Thymus (tissue), 14 donors: ENCODE measurements at places on chromosomes 11 and 22. TPM values are rescaled to one million over a fixed set of nuclear protein-coding genes. Genes with fewer than 3 reads are reported as not detected.
A peak's percentile ranks its signal among the peaks of the same experiment; 100 is the strongest.

Gene ARRB1
- total RNA-seq, result 11.1 TPM

Gene ADSL
- total RNA-seq, result 104 TPM

Gene CNTF
- 0.66 TPM for total RNA-seq

Gene MDK
- total RNA-seq, result 149 TPM

Gene FAM180B
- not detected for total RNA-seq

Gene SMC1B
- 0.19 TPM for total RNA-seq

Gene CTSF
- total RNA-seq, result 4.7 TPM

Gene MYO7A
- 1.5 TPM for total RNA-seq

DNA sequence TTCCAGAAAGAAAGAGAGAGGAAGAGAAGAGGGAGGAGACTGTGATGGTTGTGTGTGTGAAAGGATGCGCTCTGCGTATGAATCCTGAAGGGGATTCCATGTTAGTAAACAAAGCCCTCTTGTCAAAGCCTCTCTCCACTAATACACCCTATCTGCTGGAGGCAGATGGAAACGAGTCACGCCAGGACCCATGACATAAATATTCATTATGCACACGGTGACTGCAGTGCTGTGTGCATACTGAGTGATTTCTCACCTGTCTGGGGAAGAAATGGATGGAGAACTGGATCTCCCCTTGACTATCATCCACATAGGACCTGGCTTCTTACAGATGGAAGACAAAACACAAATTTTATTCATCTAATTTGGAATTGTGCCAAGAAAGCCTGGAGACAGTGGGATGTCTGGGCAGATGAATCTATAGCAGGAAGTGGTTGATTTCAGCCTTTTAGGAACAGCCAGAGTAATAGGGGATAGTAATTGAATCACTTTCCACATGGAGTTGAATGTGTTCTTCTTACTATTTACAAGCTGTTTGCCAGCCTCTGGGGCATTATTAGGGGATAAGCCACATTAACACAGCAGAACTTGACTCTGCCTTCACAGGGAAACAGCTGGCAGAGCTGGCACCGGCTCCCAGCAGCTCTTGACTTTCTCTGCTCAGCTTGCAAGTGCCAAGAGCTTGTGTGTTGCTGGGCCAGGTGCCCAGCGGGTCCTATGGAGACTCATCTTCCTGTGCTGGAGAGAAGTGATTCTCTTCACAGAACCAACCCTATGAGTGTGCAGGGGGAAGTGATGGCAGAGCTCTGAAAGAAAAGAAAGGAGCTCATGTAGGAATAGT is 9.0 kb downstream of the MTNR1B start:
- H3K36me3 ChIP-seq, result no peaks in the 10 kb centered on the region
- DNase-seq, result no peak
- H3K27me3 ChIP-seq, result no peaks in the 10 kb centered on the region
- H3K4me1 ChIP-seq, result no peaks in the 10 kb centered on the region
- H3K4me3 ChIP-seq, result no peak overlapping the region

DNA sequence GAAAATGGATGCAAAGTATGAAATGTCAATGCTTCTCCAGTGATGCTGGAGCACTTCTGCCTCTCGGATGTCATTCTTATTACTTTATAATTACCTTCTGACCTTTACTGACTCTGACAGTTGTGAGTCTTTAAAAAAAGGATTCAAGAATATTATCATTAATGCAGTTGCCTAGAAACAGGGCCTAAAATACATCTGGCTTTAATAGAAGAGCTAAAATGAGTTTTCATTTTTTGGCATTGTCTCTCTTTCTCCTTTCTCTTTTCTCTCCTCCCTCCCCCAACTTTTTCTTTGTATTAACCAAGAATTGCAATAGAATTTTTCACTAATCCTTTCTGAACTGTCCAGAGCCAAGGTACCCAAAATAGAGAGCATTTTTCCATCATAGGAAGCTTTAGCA is 45.9 kb downstream of the FDX1 start:
- H3K4me3 ChIP-seq, result no peak overlapping the region
- H3K27me3 ChIP-seq, result no peaks in the 10 kb centered on the region
- no peaks in the 10 kb centered on the region for H3K36me3 ChIP-seq

DNA sequence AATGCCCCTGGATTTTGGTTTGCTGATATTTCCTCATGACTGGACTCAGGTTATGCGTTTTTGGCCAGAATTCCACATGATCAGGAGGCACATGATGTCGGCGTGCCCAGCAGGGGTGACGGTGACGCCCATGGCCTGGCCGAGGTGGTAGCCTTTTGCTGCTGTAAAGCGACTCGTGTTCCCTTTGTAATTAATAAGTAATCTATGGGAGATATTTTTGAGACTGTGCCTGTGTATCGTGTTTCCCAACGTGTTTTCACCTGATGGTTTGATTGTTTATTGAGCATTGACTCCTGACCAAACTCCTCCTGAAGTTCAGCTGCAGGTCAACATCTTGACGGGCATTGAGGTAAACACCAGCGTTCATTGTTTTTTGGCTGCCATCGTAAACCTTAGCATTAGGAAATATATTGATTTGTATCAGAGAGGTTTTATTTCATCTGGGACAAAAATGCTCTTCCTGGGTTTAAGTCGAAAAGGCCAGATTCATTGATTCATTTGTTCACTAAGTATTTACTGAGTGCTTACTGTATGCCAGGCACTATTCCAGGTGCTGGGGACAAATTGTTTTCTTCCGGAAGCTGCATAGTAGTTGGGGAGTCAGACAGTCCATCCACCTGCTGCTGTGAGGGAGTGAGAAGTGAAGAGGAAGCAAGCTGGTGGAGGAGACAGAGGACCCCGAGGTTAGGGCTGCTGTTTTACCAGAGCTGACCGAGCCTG is 23.6 kb downstream of the DCPS start:
- no peak for DNase-seq
- no peak overlapping the region for H3K4me3 ChIP-seq
- H3K4me1 ChIP-seq, result no peaks in the 10 kb centered on the region
- no peaks in the 10 kb centered on the region for H3K27me3 ChIP-seq

- peaks cover 4% of the 10 kb centered on the region for H3K27me3 ChIP-seq
- H3K36me3 ChIP-seq, result no peaks in the 10 kb centered on the region
- H3K4me3 ChIP-seq, result no peak overlapping the region
- H3K4me1 ChIP-seq, result peaks cover 3% of the 10 kb centered on the region
- peak; percentile 63 for DNase-seq
Observed at GRCh38 chr11:66022401-66023185, 3.7 kb downstream of the CATSPER1 start.

GRCh38 chr11:107562647-107563208 is 2.8 kb downstream of the ALKBH8 start:
- no peaks in the 10 kb centered on the region for H3K27me3 ChIP-seq
- peaks cover 8% of the 10 kb centered on the region for H3K4me1 ChIP-seq
- H3K36me3 ChIP-seq, result no peaks in the 10 kb centered on the region

DNA sequence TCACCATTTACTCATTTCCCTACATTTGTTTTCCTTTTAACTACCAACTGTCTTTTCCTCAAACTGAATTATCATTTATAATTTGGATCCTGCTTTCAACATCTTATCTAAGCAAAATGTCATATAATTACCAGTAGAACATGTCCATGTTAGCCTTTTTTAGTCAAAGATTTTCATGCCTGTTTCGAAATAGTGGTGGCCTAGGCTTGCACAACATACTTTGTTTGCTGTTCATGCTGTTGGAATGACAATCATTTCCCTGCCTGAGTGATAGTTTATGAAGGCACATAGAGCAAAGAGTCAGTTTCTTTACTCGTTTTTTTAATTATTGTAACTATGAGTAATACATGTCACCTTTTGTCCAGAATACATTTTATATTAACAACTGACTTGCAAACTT is 144.3 kb upstream of the ANO3 start:
- no peaks in the 10 kb centered on the region for H3K36me3 ChIP-seq
- no peak for DNase-seq
- H3K27ac ChIP-seq, result no peak overlapping the region
- no peaks in the 10 kb centered on the region for H3K27me3 ChIP-seq
- H3K4me1 ChIP-seq, result no peaks in the 10 kb centered on the region

- H3K27ac ChIP-seq, result no peak overlapping the region
- no peak overlapping the region for H3K4me3 ChIP-seq
- no peaks in the 10 kb centered on the region for H3K36me3 ChIP-seq
- no peaks in the 10 kb centered on the region for H3K27me3 ChIP-seq
Observed at GRCh38 chr11:90775567-90776165, 552.8 kb upstream of the CHORDC1 start.

DNA sequence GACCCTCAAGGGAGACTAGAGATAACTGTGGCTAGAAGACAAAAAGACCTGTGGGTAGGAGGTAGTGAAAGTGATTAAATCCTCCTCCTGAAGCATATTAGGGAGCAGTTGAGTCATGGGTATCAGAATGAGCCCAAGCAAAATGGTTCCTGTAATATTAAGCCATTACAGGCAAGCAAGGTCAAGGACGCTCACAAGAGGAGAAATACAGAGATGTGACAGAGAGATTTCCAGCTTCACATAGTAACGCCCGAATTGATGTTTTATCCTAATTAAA is 77.7 kb downstream of the FAM76B start:
- H3K27me3 ChIP-seq, result no peaks in the 10 kb centered on the region
- no peak overlapping the region for H3K27ac ChIP-seq
- H3K36me3 ChIP-seq, result no peaks in the 10 kb centered on the region
- H3K4me3 ChIP-seq, result no peak overlapping the region
- H3K4me1 ChIP-seq, result peaks cover 10% of the 10 kb centered on the region
- no peak for DNase-seq

DNA sequence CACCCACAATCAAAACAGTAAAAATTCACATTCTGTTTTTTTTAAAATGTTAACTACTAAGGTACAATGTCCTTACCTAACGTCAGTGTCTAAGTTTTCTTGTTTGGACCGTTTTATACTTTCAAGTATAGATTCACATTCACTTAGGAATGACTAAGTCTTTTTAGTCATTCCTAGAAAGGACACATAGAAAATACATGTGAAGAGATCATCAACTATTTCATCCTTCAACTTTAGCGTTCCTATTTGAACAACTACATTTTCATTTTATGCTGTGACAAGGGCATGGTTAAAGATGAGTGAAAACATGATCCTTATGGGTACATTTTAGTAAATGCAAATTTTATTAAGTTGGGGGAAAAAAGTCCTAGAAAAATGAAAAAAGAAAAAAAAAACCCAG is 62.8 kb downstream of the DDX10 start:
- no peak for DNase-seq
- no peaks in the 10 kb centered on the region for H3K27me3 ChIP-seq
- H3K4me1 ChIP-seq, result no peaks in the 10 kb centered on the region
- H3K36me3 ChIP-seq, result peaks cover 6% of the 10 kb centered on the region
- H3K27ac ChIP-seq, result no peak overlapping the region
- H3K4me3 ChIP-seq, result no peak overlapping the region

DNA sequence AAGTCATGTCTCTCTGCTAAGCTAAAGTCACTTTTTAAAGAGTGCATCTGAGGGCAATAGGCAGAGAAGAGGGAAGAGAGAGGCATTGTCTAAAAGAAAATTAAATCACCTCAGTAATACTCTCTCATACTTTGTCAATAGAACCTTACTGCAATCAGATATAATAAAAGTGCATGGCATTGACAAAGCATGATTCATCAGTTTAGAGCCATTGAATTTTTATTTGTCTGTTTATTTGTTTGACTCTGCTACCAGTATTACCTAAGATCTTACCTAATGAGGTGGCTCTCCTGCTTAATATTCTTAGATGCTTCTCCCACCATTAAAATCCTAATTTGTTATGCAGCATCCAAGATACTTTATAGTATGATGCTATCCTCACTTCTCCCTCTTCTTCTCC is 209.0 kb downstream of the PGR start:
- no peaks in the 10 kb centered on the region for H3K4me1 ChIP-seq
- H3K36me3 ChIP-seq, result no peaks in the 10 kb centered on the region
- DNase-seq, result no peak
- H3K4me3 ChIP-seq, result no peak overlapping the region
- no peak overlapping the region for H3K27ac ChIP-seq
- H3K27me3 ChIP-seq, result no peaks in the 10 kb centered on the region

DNA sequence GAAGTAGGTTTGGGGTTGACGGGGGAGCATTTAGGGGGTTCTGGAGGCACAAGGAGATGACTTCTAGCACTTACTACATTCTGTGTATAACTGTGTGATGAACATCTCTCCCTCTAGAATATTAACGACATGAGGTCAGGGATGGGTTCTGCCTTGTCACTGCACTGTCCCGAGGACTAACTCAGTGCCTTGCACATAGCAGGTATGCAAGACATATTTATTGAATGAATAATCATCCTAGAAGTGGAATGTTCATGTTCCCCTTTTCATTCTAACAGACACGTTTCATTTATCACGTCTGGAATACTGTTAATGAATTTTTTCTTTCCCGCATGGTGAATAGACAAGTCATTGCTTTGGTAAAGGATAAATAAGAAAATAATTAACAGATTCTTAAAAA is 12.6 kb downstream of the SYT13 start:
- DNase-seq, result no peak
- no peak overlapping the region for H3K27ac ChIP-seq
- no peak overlapping the region for H3K4me3 ChIP-seq
- no peaks in the 10 kb centered on the region for H3K27me3 ChIP-seq
- H3K36me3 ChIP-seq, result no peaks in the 10 kb centered on the region
- no peaks in the 10 kb centered on the region for H3K4me1 ChIP-seq

DNA sequence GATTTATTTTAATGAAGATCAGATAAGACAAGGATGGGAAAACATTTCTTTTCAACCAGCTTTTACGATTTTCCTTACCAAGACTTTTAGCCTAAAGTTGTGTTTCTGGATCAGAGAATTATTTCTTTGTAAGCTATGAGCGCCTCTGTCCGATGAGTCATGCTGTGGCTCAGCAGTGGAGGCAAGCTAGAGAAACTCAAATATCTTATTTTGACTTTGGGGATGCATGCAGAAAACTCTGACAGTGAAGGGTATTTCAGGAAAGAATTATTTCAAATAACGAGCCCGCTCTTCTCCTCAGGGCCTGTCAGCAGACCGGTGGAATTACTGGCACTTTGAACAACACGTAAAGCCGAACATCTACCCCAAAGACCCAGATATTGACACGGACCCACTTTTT is 77.9 kb upstream of the OR5AK2 start:
- H3K36me3 ChIP-seq, result no peaks in the 10 kb centered on the region
- no peak overlapping the region for H3K27ac ChIP-seq
- no peak overlapping the region for H3K4me3 ChIP-seq
- no peak for DNase-seq

- H3K27ac ChIP-seq, result no peak overlapping the region
- DNase-seq, result no peak
- H3K4me3 ChIP-seq, result no peak overlapping the region
- H3K4me1 ChIP-seq, result no peaks in the 10 kb centered on the region
Observed at GRCh38 chr11:94217705-94218104, 86.7 kb upstream of the IZUMO1R start.
